Stromal cell of bone marrow (primary cell): ENCODE measurements at places on chromosomes 13 and 19.

DNA sequence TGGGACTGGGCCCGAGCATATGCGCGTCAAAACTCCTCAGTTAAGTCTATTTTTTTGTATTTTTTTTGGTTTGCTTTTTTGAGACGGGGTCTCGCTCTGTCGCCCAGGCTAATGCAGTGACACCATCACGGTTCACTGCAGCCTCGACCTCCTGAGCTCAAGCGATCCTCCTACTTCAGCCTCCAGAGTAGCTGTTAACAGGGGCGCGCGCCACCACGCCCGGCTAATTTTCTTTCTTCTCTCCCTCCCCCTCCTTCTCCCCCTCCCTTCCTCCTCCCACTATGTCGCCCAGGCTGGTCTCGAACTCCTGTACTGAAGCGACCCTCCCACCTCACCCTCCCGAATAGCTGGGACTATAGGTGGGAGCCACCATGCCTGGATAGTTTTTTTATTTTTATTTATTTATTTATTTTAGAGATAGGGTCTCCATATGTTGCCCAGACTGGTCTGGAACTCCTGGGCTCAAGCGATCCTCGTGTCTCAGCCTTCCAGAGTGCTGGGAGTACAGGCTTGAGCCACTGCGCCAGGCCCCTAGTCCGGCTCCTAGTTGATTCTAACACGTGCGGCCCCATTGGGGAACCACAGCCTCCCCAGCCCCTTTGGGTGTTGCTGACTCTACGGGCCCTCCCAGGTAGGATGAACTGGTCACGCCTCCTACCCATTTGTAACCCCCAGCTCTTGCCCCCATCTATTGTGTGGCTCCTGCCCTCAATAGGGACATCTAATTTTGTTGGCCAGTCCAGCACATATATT lies 806 bp upstream of the ZNF837 start:
- no peak for DNase-seq

- no peak for DNase-seq
These were observed 54.0 kb upstream of the GPR183 start for GRCh38 chr13:99361197-99361596.

- no peak for DNase-seq
These were observed 180.2 kb downstream of the SLITRK5 start for GRCh38 chr13:87851410-87851809.

GRCh38 chr19:13597640-13598039 lies 91.4 kb upstream of the CACNA1A start:
- DNase-seq: peak; percentile 61

DNA sequence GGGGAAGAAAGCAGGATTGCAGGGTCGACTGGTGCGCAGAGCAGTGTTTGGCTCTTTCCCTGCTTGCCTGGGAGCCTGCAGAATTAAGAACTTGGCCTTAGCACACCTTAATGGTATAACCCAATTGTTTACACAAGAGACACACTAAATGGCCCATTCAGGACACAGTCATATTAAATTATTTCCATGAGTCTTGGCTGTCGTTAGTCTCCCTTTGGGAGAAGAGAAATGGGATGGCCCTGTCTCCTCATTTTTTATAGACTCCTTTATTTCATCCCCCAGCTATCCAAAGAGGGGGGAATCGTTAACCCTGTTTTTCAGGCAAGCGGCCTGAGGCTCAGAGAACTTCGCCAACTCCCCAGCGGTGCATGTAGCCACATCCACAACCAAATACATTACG lies 282.5 kb downstream of the SUCLA2 start:
- no peak for DNase-seq

DNA sequence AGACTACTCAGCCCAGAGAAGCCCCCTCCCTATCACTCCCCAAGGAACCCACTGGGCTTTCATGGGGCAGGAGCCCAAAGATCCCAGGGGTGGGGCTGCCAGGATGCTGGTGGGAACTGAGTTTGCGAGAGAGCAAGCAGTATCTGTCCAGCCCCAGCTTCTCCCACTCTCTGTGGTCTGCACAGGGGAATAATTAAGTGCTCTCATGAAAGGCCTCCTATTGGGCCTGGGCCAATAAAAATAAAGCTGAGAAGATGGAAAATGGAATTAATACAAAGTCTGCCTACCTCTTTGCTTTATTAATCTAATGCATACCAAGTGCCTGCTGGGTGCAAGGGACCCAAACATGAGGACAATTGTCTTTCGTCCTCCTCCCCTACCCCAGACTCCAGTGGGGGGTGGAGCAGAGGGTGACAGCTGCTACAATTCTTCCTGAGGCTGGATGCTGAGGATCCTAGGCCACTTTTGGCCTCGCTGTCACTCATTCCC lies 5.4 kb downstream of the DDX39A start:
- DNase-seq: no peak

DNA sequence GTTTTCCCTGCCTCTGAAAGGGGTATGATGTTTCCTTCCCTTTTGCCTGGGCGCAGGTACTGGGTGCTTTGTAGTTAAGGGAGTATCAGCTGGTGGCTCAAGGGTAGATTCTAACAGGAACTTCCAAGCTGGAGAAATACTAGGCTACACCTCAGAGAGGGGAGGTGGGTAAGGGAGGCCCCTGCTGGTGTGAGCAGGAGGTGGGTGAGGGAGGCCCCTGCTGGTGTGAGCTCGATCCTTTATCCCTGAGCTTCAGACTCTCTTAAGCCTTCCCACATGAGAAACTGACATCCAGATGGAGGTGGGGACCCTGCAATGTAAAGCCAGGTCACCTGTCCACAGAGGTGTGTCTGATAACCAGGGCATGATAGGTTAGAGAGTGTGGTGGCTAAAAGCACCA lies 32.1 kb downstream of the CYP2B6 start:
- no peak for DNase-seq

DNA sequence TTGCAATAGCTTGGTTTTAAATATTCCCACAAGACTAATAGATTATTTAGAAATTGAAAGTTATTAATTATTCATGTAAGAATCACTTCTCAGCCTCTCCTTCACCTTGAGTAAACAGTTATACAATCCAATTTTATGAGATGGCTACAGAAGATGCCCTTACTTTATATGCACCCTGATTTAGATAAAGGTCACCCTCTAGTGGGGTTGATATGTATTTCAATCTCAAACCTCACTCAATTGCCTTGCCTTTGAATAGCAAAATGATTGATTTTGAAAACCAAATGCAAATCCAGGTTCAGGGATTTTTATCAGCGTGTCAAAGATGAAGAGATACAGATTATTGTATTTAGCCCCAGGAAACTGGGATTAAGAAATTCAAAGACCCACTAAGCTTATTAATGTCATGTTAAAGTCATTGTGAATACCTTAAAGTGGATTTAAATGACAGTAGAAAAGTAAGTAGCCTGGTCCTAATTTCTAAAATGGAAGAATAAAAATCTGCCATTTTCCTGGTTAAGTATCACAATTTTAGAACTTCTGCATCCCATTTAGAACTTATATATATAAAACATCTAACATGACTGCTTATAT lies 305.1 kb downstream of the ITGBL1 start:
- DNase-seq: peak; percentile 15

DNA sequence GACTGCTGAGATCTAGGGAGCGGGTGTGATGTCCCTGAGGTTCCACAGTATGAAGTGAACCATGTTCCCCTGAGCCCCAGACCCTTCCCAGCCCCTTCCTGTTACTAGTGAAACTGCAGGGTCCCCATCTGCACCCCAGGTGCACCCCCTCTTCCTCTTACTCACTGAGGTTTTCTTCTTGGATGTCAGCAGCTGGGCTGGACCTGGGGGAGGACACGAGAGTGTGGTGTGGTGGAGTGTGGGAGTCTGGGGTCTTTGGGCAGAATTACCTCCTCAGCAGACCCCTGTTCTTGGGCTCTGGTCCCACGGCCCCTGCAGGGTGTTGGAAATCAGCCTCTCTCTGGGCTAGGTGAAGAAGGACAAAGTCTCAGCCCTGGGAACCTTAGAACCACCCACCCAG lies 3.3 kb upstream of the LILRA6 start:
- DNase-seq: no peak

DNA sequence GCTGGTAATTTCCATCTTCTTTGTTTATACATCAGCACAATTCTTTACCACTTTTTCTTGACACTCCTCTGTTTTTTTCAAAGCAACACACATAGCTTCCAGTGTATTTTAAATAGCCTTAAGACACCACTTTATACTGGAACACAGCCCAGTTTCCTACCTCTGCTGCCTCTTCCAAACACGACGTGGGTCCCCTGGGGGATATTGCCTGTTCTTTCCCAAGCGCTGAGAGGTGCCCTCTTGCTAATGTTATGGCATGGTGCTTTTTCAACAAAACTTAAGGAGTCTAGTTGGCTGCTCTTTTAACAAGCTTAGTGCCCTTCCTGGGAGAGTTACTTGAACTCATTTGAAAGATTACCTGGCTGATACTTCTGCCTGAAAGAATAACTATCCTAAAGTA lies 112.7 kb downstream of the OLFM4 start:
- no peak for DNase-seq

DNA sequence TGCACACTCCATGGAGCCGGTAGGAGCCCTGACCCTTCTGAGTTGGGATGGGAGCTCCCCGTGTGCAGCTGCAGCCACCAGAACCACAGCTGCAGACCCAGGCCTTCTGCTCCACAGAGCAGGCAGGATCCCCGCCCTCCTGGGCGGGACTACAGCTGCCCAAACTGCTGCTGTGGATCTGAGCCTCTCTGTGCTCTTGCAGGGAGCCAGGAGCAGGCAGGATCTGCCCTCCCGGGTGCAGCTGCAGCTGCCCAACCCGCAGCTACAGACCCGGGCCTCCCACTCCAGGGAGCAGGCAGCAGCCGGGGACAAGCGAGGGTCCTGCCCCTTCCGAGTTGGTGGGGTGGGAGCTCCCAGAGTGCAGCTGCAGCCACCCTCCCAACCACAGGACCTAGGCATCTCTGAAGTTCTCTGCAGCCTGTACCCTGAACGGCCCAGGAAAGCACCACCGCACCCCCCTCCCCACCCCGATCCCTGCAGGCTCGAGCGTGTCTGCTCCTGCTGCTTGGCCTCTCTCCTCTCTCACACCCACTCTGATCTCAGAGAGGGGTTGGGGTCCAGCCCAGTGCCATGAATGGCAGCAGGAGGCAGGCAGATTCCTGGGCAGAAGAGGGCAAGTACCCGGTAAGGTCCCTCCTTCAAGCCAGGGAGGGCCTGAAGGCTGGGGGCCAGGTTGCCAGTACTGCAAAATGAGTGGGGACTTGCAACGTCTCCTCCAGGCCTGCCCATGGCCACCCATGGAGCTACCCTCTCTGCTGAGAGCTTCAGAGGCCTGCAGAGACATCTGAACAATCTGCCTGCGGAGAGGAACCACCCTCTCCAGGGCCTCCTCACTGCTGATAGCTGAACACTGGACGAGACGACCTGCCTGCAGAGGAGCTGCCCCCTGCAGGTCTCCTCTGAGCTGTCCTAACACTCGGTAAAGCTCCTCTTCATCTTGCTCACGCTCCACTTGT lies 16.4 kb upstream of the EMP3 start:
- DNase-seq: no peak

GRCh38 chr19:21749090-21749489 lies 18.3 kb downstream of the ZNF100 start:
- DNase-seq: no peak

DNA sequence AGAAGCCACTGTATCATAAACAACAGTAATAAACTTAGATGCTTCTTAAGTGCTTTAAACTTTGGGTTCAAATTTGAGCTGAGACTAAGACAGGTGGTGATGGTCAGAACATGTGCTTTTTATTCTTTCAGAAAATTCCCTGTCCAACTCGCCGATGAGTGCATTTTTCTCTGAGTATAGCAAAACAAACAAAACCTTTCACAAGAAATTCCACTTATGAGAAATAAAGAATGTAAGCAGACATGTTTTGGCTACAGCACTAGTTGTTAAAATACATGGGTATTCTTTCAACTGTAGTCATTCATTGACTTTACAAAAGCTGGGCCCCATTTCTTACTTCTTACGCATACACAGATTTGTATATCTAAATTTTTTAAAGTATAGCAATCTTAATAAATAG lies 125.6 kb downstream of the SPRY2 start:
- no peak for DNase-seq

GRCh38 chr13:106096661-106097092 lies 438.8 kb downstream of the EFNB2 start:
- no peak for DNase-seq

- no peak for DNase-seq
These were observed 179.8 kb downstream of the TBC1D4 start for GRCh38 chr13:75302071-75302698.

DNA sequence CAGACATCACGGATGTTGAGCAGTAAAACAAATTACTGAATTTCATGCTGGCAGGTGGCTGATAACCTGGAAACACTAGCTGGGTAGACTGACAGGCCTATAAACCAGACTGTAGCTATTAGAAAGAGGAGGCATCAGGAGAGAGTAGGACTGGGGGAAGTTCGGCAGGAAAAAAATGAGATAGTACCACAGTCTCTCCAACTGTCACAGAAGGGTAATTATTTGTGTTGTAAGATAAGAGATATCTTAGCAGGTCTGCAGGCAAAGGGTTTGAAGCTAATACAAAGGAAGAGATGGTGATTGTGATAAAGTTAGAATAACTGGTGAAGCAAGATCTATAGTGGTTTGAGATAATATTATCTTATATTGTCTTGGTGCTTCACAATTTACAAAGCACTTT lies 41.7 kb downstream of the MIPEP start:
- DNase-seq: no peak

DNA sequence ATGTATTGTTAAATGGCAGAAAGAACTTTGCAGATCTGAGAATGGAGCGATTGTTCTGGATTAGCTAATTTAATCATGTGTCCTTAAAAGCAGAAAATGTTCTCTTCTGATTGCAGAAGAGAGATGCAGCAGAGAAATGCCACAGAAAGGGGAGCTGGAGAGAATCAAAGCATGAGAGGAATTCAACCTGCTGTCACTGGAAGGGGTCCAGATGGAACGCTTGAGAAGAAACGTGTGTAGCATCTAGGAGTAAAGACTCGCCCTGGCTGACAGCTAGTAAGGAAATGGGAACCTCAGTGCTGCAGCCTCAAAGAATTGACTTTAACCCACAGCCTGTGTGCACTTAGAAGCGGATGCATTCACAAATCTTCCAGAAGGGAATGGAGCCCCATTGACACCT lies 502.8 kb downstream of the KLF12 start:
- no peak for DNase-seq
